ENCODE measurements at places on chromosomes 4 and X.

DNA sequence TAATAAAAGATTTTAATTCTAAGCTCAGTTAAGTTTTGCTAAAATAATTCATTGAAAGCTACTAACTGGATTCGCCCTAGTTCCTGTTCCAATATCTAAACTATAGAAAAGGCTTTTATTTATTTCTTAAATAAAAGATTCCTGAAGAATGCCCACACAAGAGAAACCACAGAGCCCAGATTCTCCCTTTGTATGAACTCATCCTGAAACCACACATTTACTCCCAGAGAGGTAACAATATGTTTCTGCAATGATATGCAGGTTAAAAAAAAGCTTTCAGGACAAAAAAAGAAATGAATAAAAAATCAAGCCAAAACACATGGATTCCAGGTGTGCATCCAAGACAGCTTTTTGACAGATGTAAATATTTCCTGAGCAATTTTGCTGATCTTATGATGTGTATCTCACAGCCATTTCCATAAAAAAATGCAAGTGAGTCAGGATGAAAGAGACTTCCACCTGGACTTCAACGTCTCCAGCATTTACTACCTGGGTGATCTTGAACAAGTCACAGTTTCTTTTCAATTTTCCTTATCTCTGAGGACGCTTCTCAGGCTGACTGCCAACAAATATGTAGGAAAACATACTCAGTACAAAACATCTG is 234.4 kb upstream of the FAT1 start:
- DNase-seq: no peak

DNA sequence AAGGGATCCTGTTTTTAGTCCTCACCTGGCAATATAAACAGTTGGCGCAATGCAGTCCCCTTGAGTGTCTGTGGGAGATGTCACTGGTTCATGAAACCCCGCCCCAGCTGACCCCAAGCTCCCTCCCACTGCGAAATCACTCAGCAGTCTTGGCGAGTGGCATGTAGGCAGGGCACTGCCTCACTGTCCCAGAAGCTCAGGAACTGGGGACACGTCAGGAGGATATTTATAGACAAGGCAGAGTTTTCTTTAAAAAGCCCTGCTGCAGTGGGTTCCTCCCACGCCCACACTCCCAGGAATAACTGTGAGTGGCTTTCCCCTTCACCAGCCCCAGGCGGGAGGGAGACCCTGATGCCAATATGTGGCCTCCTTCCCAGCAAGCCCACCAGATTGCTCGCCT is 44.3 kb upstream of the PPP2R2C start:
- DNase-seq: no peak

DNA sequence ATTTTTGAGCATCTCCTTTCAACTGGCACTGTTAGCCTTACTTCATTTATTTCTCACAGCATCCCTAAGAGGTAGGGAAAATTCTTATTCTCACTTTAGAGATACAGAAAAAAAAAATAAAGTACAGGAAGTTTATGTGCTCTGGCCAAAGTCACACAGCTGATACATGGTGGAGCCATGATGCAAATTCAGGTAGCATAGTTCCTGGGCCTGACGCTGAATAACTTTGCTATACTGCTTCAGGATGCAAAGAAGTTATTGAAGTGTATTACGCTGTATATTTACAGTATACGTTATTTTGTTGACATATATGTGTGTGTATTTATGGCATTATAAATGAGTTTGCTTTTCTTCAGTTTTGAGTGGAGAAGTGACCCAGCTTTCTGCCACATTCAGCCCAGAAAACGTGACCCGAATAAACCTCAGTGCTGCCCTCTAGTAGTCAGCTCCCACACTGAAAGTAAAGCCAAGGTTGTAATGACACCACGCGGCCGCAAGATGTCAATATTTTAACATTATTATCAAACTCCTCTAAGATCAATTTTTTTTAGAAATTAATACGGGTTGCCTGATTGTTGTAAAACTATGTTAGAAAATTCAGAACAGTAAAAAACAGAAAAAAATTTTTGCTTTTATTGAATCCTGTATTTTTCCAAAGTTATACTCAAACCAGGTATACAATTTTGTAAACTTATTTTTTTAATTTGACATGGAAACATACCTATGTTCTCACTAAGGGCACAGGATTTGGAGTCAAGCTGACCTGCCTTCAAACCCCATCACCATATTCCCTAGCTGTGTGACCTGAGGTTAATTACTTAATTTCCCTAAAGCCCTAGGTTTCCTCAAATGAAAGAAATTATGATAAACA is 3.8 kb upstream of the GUCY2F start:
- DNase-seq: peak; percentile 52

- no peak for DNase-seq
Measured at GRCh38 chr4:88949605-88950004, 107.4 kb downstream of the FAM13A start.

- no peak for DNase-seq
Measured at GRCh38 chrX:25531096-25531495, 515.3 kb upstream of the ARX start.

DNA sequence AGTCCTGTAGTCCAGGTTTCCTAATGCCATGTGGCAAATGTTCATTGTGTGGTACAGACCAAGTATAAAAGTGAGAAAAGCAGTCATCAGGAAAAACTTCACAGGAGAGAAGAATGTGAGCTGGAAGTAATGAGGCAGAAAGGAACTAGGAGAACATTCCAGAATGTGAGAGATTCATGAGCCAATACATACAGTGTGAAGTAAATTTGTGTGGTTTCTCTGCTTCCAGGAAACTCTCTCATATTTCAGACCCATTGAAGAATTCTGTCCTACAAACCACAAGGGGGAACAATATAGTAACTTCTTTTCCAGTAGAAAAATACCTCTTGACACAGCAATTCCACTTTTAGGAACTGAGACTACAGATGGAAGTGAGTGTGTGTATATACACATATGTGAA is 136.5 kb downstream of the RNF150 start:
- DNase-seq: no peak

DNA sequence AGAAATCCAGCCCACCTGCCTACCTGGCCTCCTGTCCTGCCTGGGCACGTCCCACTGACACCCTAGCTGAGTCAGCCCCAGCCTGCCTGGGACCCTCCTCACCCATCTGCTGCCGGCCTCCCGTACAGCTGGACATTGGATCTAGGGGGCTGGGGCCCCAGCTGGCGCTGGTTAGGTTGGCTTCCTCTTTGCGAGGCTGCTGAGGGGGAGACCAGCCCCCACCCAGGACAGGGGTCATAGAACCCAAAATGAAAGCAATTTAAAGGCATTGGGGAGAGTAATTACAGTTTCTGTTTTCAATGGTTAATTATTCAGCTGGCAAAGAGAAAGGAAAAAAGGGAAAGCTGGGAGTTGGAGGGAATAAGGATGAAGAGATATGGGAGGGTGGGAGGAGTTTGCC is 15.8 kb downstream of the EFNB1 start:
- DNase-seq: no peak

- DNase-seq: no peak
Measured at GRCh38 chr4:186015212-186015817, 53.6 kb upstream of the TLR3 start.

- no peak for DNase-seq
Measured at GRCh38 chr4:57109411-57109846, 756 bp downstream of the IGFBP7 start.

DNA sequence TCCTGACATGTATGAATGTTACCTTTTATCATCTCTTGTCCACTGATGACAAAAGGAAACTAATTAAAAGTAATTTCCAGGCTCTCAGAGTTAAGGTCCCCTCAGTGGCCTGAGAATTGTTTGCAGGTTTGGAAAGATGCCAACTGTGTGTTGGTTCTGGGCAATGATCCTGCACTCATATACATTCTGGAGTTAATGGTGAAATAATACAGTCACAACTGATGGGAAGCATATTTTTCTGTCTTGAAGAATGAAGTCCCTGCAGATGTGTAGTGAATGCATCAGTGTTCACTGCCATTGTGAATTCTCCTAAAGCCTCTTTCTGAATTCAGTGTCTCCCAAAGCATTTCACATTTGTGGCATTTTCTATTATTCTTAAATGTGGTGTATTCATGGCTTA is 238.1 kb upstream of the PPP1R2C start:
- DNase-seq: no peak

GRCh38 chr4:153792618-153793247 is 3.9 kb upstream of the SFRP2 start:
- no peak for DNase-seq

- DNase-seq: no peak
Measured at GRCh38 chr4:112645541-112646329, 8.8 kb downstream of the LARP7 start.

GRCh38 chr4:143360838-143361625 is 24.4 kb downstream of the GAB1 start:
- no peak for DNase-seq

DNA sequence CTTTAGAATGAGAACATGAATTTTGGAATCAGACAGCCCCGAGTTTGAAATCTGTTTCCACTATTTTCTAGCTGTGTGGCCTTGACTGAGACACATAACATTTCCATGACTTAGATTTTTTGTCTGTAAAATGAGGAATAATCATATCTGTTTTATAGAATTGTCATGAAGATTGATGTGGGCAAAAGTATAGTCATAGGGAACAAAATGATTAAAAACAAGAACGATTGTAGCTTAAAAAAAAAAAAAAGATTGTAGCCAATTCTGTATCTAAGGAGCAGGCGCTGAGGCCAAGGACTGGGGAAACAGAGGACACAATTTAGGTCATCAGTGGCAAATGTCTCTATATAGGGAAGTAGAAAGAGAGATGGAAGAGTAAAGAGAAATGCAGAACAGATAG is 201.6 kb upstream of the C1QTNF7 start:
- no peak for DNase-seq

GRCh38 chrX:124530803-124531202 is 184.4 kb downstream of the SH2D1A start:
- no peak for DNase-seq

DNA sequence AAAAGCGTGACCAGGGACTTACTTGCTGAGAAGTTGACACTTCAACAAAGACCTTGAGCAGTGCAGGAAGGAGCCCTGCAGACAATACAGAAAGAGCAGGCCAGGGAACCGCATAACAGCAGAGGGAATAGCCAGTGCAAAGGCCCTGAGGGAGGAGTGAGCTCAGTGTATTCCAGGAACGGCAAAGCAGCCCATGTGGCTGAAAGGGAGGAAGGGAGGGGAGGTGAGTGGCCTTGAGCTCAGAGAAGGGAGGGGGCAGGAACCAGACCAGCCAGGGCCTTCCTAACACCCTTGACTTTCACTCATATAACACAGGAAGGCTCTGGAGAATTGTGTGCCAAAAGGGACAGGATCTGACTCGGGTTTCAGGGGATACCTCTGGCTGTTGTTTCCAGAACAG is 112.2 kb downstream of the BCOR start:
- no peak for DNase-seq

DNA sequence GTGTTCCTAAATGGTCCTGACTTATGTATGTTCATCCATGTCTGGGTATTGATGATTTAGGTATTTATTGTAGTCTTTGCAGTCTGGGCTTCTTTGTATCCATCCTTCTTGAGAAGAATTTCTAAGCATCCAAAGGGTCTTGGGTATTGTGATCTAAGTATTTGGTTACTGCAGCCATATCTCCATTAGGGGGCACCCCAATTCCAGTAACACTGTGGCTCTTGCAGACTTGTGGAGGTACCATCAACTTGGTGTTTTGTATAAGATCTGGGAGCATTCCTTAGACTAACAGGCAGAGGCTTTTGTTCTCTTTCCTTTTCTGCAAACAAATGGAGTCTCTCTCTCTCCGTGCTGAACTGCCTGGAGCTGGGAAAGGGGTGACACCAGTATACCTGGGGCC is 113.7 kb upstream of the NEXMIF start:
- no peak for DNase-seq

- DNase-seq: no peak
Measured at GRCh38 chrX:24204331-24204730, 54.8 kb downstream of the ZFX start.

- DNase-seq: no peak
Measured at GRCh38 chr4:65450899-65451298, 219.4 kb downstream of the EPHA5 start.

GRCh38 chrX:122790376-122791095 is 393.5 kb upstream of the GRIA3 start:
- no peak for DNase-seq

- DNase-seq: no peak
Measured at GRCh38 chrX:53479301-53479700, 45.1 kb upstream of the HSD17B10 start.

DNA sequence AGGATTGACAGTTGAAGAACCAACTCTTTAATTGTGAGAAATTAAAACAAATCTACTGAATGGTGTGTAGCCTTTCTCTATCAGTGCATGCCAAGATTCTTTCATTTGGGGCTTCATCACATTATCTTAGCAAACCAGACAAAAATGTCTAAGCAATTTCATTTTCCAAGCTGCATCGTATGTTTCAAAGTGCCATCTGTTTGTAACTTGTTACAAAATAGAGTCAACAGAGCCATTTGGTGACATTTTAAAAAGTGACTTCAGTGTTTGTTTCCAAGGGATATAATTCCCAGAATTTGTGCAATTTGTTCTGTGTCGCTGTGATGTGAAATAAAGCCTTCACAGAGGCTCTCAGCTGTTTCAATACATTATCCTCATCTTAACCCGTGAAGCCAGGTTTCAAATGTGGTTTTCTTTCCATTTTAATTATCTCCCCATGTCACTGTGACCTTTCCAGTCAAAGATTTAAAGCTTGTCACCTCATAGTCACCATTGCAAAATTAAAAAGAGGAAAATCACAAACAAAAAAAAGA is 46.0 kb upstream of the C1QTNF7 start:
- no peak for DNase-seq

DNA sequence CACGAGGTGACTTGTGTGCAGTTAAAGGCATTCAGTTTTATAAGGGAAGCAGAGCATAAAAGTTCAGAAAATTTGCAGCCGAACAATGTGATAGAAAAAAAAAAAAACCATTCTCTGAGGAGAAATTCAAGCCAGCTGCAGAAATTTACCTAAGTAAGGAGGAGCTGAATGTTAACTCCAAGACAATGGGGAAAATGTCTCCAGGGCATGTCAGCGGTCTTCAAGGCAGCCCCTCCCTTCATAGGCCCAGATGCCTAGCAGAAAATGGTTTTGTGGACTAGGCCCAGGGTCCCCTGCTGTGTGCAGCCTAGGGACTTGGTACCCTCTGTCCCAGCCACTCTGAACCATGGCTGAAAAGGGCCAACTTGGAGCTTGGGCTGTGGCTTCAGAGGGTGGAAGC is 1764.0 kb downstream of the C4orf33 start:
- no peak for DNase-seq

DNA sequence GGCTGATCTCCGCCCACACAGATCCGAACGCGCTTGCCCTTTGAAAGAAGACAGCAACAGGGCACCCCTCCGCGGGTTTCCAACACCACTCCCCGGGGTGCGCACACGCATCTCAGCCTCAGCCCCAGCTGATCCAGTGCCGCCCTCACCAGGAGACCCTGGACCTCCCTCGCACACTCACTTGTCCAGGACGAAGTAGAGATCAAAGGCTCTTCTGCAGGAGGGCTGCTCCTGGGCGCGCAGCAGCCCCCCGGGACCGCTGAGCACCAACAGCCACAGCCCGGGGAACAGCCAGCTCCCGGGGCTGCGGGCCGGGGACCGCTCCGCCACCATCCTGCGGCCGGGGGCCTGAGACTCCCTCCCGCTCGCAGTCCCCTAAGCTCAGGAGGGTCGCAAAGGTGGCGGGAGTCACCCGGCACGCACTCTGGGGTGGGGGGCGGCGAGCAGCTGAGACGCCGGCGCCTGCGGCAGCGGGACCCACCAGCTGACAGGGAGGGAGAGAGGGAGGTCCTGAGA is 743 bp downstream of the ANTXR2 start:
- DNase-seq: peak; percentile 39

- no peak for DNase-seq
Measured at GRCh38 chrX:103212749-103213457, 2.0 kb upstream of the BEX4 start.

GRCh38 chrX:2552621-2553201 is 51.9 kb upstream of the DHRSX start:
- no peak for DNase-seq

Measured in effector CD4-positive, alpha-beta T cell (primary cell).